HS-5 (cell line): ENCODE measurements at places on chromosomes 2 and 18.

DNA sequence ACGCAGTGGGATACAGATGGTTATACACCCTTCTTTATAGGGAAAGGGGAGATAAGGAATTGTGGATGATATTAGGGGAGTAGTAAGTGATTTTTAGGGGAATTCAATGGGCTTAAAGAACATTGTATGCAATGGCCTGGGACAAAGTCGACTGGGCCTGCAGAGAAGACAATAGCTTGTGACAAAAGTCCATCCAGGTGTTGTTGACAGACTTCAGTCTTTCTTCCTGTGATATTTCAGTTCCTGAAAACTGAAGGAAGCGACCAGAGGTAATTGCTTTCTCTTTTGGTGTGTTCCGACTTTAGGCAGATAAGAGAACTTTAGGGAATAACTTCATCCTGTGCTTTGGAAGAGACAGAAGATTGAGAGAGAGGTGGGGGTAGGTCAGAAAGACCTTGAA lies 83.1 kb upstream of the NEUROD1 start:
- DNase-seq: no peak

DNA sequence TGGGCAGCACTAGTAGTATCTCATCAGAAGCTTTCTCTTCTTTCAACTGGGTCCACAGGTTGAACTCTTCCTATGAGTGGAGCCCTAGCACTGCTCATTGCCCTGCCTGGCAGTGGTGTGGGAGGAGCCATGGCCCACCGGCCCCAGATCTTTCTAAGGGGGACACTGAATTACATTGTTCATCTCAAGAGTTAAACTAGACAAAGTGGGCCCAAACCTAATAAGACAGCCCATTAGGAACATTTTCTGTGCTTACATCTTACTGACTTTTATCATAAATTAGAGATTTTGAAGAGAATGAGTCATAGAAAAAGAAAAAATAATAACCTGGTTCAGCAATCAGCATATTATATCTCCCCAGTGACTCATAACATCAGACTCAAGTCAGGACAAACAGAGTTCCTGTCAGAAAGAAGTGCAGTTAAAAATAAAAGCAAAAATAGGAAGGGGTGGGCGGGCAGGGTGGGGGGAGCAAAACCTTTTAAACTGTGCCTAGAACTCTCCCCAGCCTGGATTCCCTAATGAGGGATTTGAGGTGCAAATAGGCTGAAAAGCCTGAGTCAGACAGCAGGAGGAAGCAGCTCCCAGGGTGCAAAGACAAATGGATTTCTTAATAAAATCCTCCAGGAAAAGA lies 161.6 kb upstream of the TRIB2 start:
- no peak for DNase-seq

DNA sequence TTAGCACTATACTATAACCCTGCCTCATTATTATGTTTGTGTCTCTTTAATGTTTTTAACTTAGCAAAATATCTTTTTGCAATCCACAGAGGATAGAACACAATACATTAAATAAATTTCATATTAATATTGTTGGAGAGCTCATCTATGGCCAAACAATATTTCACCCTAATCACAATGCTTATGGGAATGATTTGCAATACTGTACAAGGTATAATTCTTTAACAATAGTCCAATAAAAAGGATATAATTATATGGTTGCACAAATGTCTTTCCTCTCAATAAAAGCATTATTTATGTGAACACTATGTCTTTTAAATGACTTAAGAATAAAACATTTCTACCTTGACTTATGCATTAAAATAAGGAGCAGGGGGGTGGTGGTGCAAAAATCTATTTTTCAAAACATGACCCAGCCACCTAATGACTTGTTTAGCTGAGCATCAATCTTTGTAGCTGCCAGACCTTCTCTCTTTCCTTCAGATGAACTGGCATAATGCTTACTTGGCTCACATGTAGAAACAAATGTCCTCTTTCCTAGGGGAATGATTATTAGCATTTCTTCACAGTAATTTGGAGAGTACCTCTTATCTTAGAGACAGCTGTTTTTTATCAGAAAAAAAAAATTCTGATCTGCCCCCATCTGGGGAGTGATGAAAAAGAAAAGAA lies 1933.6 kb upstream of the LRRTM1 start:
- no peak for DNase-seq

DNA sequence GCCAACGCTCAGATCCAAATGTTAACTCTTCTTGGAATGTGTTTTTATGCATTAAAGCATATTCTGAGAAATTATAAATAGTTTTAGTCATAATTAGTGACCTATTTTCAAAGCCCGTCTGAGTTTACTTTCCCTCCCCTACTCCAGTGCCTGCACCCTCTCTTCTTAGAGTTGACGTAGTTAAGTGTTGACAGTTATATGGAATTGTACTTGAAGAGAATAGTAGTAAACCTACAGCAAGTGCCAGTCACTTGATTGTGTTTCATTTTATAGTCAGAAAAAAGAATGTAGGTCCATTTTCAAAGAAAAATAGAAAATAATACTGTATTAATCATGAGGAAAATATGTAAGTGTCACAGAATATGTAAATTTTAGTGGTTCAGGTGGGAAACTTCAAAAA lies 41.2 kb downstream of the ZCCHC2 start:
- no peak for DNase-seq

DNA sequence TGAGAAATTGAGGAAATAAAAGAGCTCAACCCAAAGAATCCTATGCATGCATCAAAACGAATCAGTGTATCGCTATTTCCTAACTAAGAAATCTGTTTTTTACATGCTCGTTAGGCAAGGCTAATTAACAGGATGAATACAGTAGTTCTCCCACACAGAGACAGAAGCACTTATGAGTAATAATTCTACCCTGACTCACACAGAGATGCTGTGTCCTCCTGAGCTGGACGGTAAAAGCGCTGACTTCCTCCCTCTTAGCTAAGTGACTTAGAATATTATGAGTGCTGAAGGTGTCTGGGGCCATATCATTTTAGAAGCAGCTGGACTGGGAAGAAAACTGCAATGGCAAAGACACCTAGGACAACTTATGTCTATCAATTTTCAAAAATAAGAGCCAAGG lies 18.5 kb downstream of the PLEKHM3 start:
- no peak for DNase-seq

- DNase-seq: no peak
These were observed 121.8 kb downstream of the NCK2 start for GRCh38 chr2:105866216-105867185.

GRCh38 chr2:3533836-3534235 lies 14.5 kb upstream of the ADI1 start:
- no peak for DNase-seq

GRCh38 chr2:60957224-60957623 lies 60.3 kb upstream of the PEX13 start:
- DNase-seq: no peak

DNA sequence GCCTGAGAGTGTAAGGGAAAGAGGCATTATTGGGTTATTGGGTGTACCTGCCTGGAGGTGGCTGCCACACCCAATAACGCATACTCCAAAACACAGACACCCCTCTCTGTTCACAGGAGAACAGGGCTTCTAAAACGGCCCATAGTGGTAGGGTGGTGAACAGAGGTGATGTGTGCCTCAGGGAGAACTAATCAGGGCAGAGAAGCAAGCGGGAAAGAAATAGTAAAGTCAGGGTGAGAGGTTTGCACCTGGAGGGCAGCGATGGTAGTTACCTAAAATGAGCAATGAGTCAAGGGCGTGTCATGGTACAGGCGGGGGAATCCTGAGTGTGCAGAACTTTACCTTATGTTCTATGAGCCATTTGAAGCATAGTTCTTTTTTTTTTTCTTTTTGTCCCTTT lies 21.6 kb upstream of the VPS4B start:
- DNase-seq: no peak

DNA sequence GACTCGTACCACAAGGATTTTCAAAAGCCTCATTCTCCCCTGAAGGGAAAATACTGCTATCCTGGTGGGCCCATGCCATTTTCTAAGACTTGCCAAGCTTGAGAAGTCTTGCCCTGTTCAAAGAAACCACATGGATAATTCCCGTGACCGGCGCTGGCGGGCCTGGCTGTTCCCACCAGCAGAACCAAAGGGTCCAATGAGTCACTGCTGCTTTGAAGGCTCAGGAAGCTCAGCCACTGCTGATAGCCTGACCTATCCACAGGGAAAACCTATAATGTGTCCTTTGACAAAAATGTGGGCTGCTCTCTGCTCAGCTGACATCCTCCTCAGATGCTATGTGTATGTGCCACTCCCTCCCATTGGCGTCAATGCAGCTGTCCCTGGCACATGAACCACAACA lies 137.9 kb upstream of the RAB12 start:
- DNase-seq: no peak

DNA sequence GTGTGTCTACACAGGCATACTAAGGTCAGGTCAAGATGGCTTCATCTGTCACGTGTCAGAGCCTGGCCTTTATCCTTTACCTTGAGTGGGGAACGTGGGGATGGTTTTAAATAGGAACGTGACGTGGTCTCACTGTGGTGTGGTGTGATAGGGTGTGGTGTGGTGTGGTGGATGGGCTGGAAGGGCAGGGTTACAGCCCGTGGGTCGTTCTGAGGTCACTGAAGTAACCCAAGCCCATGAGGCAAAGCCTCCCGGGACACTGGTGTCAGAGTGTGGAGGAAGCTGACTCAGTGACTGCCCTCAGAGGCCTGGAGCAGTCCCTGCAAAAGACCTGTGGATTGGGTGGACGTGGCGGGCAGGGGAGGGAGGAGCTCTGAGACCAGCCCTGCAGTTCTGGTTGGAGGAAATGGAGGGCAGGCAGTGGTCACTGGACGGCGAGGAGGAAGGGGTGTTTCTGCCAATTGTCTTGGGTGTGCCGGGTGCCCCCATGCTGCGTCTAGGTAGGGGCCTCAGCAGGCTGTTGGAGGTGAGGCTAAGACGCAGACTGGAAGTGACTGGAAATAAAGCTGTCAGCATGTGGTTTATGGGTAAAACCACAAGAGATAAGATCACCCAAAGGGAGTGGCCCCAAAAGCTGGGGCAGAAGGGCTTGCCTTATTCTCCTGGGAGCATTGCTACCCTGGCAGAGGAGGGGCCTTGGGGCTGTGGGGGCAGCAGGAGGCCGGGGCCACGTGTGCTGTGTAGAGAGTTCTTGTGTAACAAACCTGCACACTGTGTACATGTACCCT lies 84.8 kb downstream of the SH3RF3 start:
- DNase-seq: peak; percentile 72

DNA sequence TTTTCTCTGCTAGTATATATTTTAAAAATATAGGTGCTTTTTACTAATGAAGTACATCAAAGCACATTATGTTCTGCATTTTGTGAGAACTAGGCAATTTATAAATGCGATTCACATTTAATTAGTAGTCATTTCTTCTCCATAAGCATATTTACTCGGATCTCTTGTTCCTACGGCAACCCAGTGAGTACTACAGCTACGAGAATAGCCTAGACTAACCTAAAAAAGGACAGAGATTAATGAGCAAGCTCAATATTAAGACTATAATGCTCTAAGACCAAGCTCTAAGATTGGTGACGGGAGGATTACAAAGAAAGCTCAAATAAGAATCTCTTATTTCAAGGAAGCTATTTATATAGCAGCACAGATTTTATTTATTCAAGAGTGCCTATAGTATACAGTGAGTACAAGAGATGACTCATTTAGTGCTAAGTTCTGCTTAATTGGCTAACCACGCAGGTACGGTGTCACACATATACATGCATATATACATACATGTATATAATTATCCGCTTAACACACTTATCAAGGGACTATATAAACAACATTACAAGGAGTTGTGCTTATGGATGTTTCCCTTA lies 364.7 kb downstream of the GPD2 start:
- no peak for DNase-seq

- peak; percentile 66 for DNase-seq
These were observed 91.5 kb upstream of the LPIN2 start for GRCh38 chr18:3104190-3105054.

- no peak for DNase-seq
These were observed 292.8 kb downstream of the EN1 start for GRCh38 chr2:118554616-118555015.

DNA sequence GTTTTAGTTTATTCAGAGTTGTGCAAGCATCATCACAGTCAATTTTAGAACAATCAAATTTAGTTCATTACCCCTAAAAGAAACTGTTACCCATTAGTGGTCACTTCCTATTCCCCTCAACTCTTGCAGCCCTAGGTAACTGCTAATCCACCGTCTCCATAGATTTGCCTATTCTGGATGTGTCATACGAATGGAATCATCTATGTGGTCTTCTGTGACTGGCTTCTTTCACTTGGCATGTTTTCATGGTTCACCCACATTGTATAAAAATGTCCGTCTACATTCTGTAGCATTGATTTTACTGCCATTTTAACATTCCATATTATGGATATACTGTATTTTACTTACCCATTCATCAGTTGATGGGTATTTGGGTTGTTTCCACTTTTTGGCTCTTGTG lies 5.3 kb upstream of the CEP68 start:
- DNase-seq: no peak

- DNase-seq: no peak
These were observed 93.5 kb downstream of the NAB1 start for GRCh38 chr2:190742431-190742830.

DNA sequence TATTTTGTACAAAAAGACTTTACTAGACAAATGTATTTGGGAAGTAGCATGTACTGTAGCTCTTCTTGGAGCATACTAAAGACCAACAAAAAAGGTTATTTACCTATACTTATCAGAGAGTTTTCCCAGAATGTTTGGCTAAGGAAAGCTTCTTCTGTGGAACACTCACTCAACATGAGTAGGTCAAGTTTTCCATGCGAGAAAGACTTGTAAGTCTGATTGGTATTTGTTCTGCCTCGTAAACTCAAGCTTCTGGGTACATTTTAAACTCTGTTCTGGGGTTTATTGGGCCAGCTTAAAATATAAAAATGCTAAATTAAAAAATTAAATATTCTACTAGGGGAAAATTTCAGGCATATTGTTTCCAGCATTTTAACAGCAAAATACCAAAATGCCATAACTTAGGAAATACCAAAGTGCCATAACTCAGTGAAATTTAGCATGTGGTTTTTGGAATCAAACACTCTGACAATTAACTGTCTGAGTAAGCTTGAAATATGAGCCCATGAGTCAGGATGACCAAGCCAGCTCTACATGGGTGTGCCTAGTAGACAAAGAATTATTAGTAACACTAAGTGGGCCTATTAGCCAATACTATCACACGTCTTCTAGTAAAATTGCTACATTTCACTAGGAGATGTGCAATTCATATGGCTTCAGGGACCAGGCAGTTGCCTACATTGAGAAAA lies 47.3 kb upstream of the SERPINE2 start:
- peak; percentile 98 for DNase-seq

- DNase-seq: no peak
These were observed 1566.9 kb upstream of the PIK3C3 start for GRCh38 chr18:40388121-40388520.

DNA sequence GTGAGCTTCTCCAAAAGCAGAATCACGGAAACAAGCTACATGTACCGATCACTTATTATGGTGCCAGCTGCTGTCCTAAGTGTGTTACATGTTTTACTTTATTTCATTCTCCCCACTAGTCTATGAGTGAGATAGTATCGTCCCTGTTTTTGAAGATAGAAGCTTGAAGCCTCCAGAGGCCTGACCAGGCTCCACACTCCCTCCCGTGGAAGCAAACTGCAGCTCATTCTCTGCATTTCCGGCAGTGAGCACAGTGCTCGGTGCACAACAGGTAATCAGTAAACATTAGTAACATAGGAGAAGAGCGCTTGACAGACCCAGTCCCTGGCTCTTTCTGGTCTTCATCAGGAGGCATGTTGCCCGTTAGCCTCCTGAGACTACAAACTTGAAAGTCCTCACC lies 72.9 kb downstream of the ZBTB7C start:
- no peak for DNase-seq

- no peak for DNase-seq
These were observed 82.5 kb downstream of the LIMS1 start for GRCh38 chr2:108616751-108617161.
